ENCODE measurements at places on chromosomes 7 and 10.

DNA sequence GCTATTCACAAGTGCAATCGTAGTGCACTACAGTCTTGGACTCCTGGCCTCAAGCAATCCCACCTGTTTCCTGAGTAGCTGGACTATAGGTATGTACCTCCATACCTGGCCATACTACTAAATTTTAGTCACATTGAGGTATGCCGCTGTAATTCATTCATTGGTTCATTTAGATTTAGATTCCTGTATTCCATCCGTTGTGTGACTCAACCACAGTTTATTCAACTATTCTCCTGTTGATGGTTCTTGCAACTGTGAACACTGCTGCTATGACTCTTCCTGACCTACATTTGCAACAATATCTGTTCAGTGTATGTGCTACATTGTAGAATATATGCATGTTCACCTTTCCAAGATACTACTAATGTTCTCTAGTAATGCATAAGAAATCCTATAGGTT lies 8.0 kb upstream of the ZCCHC24 start:
- DNase-seq = no peak

DNA sequence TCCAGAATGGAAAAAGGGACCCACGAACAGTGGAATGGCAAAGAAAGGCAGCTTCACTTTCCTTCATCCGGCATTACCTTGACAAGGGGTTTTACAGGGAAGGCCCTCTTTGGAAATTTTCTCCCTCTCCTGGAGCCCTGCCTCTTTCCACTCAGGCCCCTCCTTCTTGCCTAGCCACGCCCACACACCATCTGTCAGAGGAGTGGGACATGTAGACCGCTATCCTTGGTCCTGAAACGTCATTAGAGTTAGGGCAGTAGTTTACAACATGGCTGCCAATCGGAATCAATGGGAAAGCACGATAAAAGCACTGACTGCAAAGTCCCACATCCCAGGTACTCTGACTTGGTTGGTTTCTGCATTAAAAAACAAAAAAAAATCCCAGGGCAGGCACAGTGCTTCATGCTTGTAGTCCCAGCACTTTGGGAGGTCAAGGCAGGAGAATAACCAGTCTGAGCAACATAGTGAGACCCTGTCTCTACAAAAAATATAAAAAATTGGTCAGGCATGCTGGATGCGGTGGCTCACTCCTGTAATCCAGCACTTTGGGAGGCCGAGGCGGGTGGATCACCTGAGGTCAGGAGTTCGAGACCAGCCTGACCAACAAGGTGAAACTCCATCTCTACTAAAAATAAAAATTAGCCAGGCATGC lies 96.4 kb downstream of the MARCHF5 start:
- peak; percentile 34 for DNase-seq

DNA sequence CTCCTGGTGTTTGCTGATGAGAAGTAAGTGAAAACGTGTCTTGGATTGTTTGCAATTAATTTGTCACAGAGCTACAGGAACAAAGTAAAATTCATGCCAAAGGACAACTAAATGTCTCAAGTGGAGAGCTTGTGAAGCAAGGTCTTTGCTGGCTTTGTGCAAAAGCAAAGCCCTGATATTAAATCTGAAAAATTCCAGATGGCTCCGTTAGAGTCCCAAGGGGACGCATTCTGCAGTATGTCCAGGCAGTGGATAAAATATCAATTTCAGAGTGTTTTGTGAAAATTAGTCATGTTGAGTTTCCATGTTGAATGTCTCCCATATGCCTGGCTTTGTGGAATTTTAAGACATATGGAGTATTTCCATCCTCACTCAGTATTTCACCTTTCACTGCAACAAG lies 102.5 kb upstream of the PTN start:
- DNase-seq = no peak

GRCh38 chr7:145884716-145885514 lies 231.7 kb upstream of the CNTNAP2 start:
- no peak for DNase-seq

- DNase-seq = no peak
These were observed 90.8 kb downstream of the CHN2 start for GRCh38 chr7:29285444-29285793.

- DNase-seq = no peak
These were observed 36.6 kb upstream of the LRRC18 start for GRCh38 chr10:48976196-48976595.

GRCh38 chr10:33008499-33009243 lies 50.6 kb upstream of the ITGB1 start:
- no peak for DNase-seq

DNA sequence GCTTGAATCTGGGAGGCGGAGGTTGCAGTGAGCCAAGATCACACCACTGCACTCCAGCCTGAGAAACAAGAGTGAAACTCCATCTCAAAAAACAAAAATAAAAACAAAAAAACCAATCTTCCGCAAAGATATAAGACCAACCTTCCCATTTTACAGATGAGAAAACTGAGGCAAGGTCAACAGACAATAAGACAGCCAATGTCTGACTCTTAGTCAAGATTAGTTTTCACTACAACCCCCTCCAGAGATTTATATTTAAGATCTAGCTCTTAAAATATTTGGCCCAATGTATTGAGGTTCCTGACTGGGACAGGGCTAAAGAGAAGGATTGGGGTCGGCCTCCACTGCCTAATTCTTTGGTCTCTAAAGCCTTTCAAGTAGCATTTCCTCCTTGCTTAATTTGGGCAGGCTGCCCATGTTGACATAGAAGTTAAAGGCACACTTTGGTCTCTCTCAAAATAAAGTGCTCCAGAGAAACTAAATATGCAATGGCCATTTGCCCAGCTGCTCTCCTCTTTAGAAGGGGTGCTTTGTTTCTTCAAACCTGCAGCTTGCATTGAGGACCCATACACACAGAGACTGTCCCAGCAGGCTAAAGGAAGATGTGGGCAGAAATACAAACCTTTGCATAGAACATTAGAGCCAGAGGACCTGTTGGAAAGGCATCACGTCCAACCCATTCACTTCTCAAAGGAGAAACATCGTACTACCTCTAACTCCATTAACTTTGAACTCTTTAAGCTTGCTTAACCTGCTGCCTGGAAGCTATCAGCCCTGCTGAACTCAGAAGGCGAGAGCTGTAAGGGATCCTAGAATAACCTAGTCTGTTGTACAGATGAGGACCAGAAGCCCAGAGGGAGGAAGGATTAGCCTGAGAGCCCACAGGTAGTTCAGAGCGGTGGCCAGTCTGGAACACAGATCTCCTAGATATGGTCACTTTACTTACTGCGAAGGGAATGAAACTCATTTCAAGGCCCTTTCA lies 3.9 kb downstream of the TECTB start:
- DNase-seq = no peak

GRCh38 chr10:124436191-124436638 lies 13.6 kb downstream of the NKX1-2 start:
- DNase-seq = no peak

DNA sequence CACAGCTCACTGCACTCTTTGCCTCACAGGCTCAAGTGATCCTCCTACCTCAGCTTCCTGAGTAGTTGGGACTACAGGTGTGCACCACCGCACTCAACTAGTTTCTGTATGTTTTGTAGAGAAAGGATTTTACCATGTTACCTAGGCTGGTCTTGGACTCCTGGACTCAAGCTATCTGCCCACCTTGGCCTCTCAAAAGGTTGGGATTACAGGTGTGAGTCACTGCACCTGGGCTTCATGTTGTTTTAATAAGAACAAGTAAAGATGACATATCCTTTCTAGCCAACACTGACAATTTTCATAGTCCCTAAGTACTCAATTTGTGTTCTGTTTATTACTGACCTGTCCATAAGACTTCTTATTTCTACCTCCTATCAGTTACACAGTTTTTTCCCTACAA lies 16.8 kb downstream of the SEMA3C start:
- DNase-seq = no peak

- DNase-seq = peak; percentile 41
These were observed 36.5 kb downstream of the CPXM2 start for GRCh38 chr10:123855008-123855684.

DNA sequence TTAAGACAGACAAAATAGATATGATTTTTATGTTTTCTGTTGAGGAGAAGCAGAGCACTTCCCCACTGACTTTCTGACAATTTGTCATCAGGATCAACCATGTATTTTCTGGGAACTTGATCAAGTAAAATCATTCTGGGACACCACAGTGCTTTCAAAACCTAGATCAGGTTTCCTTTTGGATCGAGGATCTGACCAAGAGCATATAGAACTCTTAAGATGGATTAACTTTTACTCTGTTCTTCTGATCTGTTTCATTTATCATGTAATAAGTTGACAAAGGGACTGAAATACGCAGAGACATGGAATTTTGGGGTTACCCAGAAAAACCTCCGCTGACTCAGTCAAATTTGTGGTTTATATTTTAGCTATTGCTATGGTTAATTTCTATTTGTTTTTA lies 136.0 kb upstream of the WNT16 start:
- DNase-seq = no peak

DNA sequence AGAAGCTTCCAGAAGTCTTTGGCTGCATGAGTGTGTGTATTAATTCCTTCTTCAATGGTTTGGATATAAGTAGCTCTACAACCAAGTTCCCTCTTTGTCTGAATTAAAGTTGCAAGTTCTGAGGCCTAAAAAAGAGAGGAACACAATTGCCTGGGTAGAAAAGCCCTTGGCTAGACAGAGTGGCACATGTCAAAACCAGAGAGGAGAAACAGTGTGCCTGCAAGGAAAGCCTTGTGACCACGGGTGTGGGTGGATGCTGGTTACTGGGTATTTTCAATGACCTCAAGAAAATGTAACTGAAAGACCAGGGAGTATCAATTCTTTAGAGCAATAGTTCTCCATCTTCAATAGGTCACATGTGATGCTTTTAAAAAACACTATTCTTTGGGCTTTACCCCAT lies 148.3 kb downstream of the SVIL start:
- DNase-seq = no peak

DNA sequence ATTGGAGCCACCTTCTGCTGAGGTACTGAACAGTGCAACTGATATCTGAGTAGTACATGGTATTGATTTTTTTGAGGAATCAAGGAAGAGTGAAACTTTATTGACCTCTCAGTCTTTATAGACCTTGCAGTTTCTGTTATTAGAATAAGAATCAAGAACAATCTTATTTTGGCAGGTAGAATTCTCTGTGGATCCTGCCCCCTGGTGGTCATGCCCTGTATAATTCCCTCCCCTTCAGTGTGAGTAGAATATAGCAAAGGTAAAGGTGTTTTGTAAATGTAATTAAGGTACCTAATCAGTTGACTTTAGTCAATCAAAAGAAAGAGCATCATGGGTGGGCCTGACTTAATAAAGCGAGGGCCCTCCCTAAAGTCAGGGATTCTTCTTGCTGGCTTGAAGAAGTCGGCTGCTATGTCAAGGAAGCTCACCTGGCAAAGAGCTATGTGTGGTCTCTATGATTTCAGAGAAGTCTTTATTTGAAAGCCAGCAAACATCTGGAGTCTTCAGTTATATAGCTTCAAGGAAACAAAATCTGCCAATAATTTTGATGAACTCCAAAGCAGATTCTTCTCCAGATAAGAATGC lies 142.8 kb downstream of the LSM5 start:
- no peak for DNase-seq

GRCh38 chr7:69256634-69257081 lies 341.6 kb upstream of the AUTS2 start:
- peak; percentile 89 for DNase-seq

DNA sequence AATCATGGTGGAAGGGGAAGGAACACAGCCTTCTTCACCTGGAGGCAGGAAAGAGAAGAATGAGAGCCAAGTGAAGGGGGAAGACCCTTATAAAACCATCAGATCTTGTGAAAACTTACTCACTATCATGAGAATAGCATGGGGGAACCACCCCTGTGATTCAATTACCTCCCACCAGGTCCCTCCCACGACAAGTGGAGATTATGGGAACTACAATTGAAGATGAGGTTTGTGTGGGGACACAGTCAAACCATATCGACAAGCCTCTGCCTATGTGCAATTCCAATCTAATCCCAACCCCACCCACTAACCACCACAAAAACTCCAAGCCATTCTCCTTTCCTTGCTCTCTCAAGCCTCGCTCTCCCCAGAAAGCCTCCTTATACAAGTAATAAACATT lies 69.2 kb downstream of the TAC1 start:
- DNase-seq = no peak

DNA sequence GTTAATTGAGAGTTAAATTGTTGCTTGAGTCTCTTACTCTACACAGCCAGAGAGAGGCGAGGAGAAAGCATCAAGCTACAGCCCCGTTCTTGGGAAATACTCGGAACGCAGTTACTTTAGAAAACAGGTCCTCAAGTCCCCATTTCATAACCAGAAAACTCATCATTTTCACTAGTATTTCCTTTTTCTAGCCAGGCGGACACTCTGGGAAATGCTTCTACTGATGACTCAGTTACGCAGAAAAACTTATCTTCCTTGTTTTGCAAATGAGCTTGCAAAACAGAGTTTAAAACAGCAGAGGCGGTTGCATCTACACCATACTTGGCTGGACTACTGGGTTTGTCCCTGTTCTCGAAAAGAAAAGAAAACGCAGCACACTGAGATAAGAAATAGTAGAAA lies 111.4 kb upstream of the FGFR2 start:
- DNase-seq = no peak

DNA sequence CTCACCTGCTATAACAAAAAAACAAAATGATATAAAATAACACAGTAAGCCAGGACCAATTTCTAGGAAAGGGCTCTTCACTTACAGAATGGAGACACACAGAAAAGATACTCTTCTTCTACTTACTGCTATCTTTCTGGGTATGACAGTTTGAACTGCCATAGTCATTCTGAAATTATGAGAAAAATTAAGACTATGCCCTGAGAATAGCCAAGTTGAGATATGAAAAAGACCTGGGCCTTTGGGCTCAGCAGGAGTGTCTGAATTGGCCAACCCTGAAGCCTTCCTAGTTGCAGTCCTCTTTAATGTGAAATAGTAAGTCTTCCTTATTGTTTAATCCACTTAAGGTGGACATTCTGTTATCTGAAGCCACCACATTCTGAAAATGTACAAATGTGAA lies 519.5 kb downstream of the GRID1 start:
- no peak for DNase-seq

DNA sequence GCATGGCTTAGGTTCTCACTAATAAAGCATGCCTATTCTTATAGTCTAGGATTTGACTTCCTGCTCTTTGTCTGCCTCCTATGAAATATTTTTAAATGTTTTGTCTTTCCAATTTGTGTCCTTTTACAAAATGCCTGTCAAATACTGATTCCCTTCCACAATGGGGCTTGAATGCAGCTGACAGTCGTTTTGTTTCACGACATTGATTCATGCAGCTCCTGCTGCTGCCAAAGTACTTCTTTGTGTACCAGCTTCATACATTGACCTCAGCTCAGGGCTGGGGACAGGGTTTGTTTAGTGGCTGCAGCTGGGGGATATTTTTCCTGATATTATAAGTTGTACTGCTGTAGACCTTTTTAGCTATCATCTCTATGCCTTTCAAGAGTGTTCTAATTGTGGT lies 371.9 kb upstream of the CHRM2 start:
- DNase-seq = no peak

DNA sequence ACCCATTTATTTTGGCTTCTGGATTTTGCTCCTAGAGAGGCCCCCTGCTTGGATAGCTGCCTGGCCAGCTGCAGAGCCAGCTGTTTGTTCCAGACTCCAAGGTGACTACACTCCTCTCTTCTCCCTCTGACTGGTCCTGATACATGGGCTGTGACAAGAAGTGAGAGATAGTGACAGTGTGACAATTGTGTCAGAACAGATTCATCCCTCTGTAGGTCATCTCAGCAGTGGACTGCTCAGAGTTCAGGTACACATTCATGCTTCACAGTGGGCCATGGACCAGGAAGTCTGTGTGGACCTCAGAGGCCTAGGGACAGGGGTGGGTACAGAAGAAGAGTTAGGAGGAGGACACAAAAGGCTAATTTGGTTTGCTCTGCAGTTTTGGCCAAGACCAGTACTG lies 188.2 kb upstream of the MKLN1 start:
- no peak for DNase-seq

Data from posterior vena cava (tissue), 2 donors.